ENCODE measurements at places on chromosomes 4 and X. TPM values are rescaled to one million over a fixed set of nuclear protein-coding genes. Genes with fewer than 3 reads are reported as not detected.

The ANXA3 gene
- 327 TPM for total RNA-seq

The TMSB15A gene
- total RNA-seq: not detected

The SATL1 gene
- 0.19 TPM for total RNA-seq

GRCh38 chr4:40916218-40916555 lies 166.4 kb downstream of the NSUN7 start:
- no peak for DNase-seq

GRCh38 chr4:68948044-68948743 lies 3.4 kb downstream of the UGT2A3 start:
- no peak for DNase-seq
